ENCODE measurements at places on chromosomes 3 and 15. TPM values are rescaled to one million over a fixed set of nuclear protein-coding genes. Genes with fewer than 3 reads are reported as not detected.

Gene ZNF148
- total RNA-seq = 17.2 TPM

Gene ANKRD34C
- total RNA-seq = not detected

Gene CCR5
- not detected for total RNA-seq

Gene TJP1
- total RNA-seq = 35.1 TPM

Gene CCR9
- total RNA-seq = not detected

Gene TRAK1
- 21.2 TPM for total RNA-seq

Gene ACP3
- 0.24 TPM for total RNA-seq

Gene TRIM71
- total RNA-seq = not detected

Gene ARPIN
- 12.8 TPM for total RNA-seq

Gene C3orf52
- 5.1 TPM for total RNA-seq

Gene GPR171
- total RNA-seq = not detected

Gene PDZRN3
- 2.8 TPM for total RNA-seq

Gene LEKR1
- 1.2 TPM for total RNA-seq

Gene ROPN1
- 3.0 TPM for total RNA-seq

Gene TMCO5A
- not detected for total RNA-seq

Gene ZNF619
- total RNA-seq = 5.0 TPM

Gene GOLGA8H
- total RNA-seq = 0.32 TPM

Gene ZNF620
- 1.8 TPM for total RNA-seq

Gene LRRIQ4
- total RNA-seq = not detected

Gene ATP10A
- total RNA-seq = 9.6 TPM

Gene XIRP1
- not detected for total RNA-seq

Gene IGSF10
- 0.32 TPM for total RNA-seq

Gene PAQR5
- total RNA-seq = 0.69 TPM

Gene MEGF11
- 1.1 TPM for total RNA-seq

Gene EOMES
- total RNA-seq = 0.50 TPM

Gene GBE1
- 23.1 TPM for total RNA-seq

Gene USF3
- total RNA-seq = 7.3 TPM

Gene KNL1
- total RNA-seq = 26.9 TPM

Gene CCDC33
- 1.5 TPM for total RNA-seq

Gene CPLX3
- 0.08 TPM for total RNA-seq

Gene TMEM207
- not detected for total RNA-seq

Gene SPTBN5
- total RNA-seq = 2.1 TPM

Gene CCNB2
- total RNA-seq = 61.1 TPM

Gene REC114
- total RNA-seq = not detected

Gene ADGRG7
- not detected for total RNA-seq

Gene PLA2G4E
- total RNA-seq = not detected

Gene MOBP
- not detected for total RNA-seq

Gene TUSC7
- total RNA-seq = not detected
